Hematopoietic multipotent progenitor cell treated with erythropoietin and hydrocortisone succinate and interleukin-3 and kit ligand, for 8 days (in vitro differentiated cells): ENCODE measurements at places on chromosomes 16 and 17.

DNA sequence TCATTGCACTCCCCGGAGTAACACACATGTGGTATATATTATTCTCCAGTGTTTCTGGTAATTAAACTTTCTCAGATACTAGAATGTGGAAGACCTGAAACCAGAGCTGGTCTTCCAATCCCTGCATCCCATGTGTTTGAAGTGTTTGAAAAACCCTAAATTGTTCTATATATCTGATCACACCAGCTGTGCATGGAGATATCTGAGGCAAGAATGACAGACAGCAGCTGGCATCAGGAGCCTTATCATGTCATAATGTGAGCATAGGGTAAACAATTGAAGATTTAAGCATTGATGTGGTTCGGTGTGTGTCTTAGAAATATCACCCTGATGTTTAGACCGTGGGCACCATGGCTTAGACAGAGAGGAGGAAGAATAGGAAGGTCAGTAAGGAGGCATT is 251.0 kb downstream of the CDH11 start:
- no peak for DNase-seq

DNA sequence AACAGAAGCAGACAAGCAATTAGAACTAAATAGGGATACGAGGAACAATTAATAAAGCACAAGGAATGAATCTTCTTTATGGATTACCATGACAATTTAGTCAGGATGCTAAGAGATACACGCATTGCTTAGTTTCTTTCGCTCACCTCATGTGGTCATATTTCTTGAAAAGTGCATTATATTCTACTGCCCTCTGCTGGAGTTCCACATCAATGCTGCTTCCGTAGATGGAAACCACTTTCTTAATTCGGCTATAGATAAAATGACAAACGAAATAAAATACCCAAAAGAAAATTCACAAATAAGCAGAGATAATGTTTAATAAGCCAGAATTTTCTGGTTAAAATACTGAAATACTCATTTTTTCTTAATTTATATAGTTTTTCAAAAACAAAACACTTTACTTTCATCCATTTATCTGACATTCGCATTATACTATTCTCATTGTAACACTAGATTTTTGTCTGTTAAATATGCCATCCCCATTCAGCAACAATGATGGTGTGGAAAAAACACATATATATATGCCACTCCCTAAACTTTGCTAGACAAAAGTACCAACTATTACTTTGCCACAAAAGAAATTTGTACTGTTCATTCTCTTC is 22.0 kb upstream of the PHLPP2 start:
- DNase-seq: peak; percentile 77

DNA sequence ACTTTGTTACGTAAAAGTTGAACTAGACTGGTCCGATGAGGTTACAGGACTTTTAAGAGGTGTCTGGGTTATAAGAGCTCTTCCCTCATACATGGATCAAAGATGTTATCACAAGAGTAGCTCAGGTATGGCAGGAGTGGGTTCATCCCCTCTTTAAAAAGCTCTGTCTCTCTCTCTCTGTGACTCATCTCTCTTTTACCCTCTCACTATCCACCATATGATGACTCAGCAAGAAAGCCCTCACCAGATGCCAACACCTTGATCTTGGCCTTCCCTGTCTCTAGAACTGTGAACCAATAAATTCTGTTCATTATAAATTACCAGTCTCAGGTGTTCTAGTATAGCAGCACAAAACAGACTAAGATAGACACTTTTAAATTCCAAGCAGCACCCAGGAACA is 1.9 kb upstream of the CLEC19A start:
- DNase-seq: no peak

- peak; percentile 58 for DNase-seq
Observed at GRCh38 chr17:45948881-45949624, 50.0 kb upstream of the STH start.

GRCh38 chr16:72172105-72173034 is at the start of gene PMFBP1:
TSS of gene PMFBP1 (minus strand) at chr16:72172155. CDS start at chr16:72171208, 947 bp downstream.
- peak; percentile 28 for DNase-seq

GRCh38 chr16:19167710-19168370 is at the start of gene SYT17:
TSS of gene SYT17 (plus strand) at chr16:19168240. CDS start at chr16:19168647, 407 bp downstream.
- DNase-seq: peak; percentile 55

- DNase-seq: no peak
Observed at GRCh38 chr17:14746822-14747602, 446.1 kb downstream of the HS3ST3B1 start.

DNA sequence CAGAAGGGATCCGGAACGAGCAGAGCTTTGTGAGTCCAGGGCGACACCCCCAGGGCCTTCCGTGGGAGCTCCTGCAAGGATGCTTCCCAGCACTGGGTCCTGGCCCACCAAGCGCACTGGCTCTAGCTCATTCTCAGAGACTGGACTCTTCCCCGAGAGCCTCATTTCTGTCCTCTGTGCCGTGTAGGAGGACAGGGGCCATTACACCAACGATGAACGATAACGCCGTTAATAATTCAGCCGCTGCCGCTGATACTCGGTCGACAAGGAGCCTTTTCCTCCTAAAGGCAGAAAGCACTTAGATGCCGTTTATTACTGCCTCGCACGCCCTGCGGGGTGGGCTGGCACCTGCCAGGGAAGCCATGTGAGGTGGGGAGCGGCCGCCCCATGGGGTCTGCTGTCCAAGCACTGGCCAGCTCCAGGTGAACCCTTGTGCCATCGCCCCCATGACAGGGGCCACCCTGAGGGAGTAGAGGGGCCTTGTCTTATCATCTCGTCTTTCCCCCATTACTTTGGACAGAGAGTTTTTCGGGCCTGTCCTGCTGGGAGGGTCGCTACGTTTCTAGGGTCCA is 33.5 kb downstream of the TBC1D16 start:
- no peak for DNase-seq

DNA sequence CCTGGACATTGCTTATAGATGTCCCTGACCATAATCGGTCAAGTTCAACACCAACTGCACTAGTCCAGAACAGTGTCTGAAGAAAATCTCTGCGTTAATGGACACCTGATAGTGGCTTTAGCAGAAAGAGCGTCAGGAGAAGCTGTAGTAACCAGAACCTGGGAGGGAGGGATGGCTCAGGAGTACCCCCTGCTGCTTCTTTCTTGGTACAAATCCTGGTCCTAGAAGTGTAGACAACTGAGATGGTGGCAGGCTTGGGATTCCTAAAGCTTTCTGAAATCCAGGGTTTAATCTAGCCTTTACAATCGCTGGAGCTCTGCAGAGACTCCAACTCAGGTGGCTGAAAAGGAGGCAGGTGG is 5.4 kb downstream of the MAP3K14 start:
- no peak for DNase-seq

GRCh38 chr16:23869052-23869451 is 33.3 kb downstream of the PRKCB start:
- no peak for DNase-seq

DNA sequence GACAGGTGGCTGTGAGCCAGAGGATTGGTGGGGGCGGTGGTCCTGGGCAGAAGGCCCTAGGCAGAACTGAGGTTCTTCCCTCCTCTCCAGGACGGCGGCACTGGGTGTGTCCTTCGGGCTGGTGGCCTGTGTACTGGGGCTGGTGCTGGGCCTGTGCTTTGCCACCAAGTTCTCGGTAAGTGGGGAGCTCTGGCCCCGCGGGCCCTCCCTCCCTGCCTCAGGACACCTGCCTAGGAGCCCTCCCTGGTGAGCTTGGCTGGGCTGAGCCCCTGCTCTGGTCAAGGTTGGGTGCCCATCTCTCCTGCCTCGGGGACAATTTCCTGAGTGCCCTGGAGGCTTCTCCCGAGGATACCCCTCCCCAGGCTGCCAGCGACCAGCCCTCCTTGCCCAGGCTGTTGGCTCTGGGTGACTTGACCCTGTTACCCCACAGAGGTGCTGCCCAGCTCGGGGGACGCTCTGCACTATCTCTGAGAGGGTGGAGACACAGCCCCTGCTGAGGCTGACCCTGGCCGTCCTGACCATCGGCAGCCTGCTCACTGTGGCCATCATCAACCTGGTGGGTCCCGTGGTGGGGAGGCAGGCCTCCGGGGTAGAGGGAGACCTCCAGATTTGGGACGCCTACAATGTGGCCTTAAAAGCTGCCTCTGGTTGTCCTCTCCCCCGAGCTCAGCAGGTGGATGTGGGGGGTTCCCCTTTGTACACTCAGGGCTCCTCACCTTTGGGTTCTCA is 42.0 kb downstream of the ADCY7 start:
- DNase-seq: no peak

- DNase-seq: no peak
Observed at GRCh38 chr16:21161211-21161610, 2.7 kb downstream of the LDAF1 start.

- no peak for DNase-seq
Observed at GRCh38 chr16:84761448-84762368, 58.1 kb upstream of the CRISPLD2 start.

DNA sequence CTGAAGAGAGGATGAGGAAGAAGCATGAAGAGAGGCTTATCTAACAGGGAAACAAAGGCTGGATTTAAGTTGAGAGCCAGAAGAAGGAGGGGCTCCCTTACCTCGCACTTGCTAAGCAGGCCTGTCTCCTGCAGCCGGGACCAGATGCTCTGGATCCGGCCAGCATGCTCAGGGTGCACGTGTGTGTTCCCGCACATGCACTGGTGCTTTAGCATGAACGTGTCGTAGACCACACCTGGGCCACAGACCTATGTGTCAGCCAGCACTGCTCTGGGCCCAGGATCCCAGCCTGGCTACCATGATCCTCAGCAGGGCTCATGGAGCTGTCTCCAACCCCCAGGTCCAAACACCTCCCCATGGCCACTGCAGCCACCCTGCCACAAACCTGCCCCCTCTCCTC is 14.4 kb downstream of the G6PC3 start:
- no peak for DNase-seq

DNA sequence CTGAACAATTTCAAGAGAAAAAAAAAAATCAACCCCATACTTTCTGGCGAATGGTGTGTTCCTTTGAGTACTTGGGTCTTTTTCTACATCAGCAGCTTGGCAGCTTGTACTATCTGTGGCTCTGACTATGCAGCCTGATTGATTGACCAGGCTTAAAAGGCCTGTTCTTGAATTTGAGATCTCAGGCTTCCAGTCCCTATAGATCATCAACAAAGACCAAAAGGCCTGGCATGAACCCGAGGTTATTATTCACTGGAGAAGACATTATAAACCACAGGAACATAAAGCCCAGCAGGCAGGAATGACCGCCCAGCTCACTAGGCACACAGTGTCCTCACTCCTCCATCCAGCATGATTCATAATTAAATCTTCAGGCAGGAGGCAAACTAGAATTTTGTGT is 32.1 kb upstream of the CDH3 start:
- DNase-seq: no peak

DNA sequence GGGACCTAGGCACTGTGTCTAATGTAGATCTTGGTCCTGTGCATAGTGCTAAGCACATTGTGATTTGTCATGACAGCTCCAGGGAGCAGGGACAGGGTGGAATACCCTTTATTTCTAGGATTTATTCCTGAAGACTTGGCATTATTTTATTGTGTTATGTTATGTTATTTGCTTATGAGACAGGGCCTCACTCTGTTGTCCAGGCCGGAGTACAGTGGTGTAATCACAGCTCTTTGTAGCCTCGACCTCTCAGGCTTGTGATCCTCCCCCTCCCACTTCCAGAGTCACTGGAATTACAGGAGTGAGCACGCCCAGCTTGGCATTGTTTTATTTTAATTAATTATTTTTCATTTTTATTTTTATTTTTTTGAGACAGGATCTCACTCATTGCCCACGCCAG is 40.5 kb upstream of the USP7 start:
- DNase-seq: no peak

GRCh38 chr17:36089888-36090836 is at the start of gene CCL3:
TSS of gene CCL3 (minus strand) at chr17:36090143. CDS start at chr17:36090058, 85 bp downstream.
- no peak for DNase-seq

DNA sequence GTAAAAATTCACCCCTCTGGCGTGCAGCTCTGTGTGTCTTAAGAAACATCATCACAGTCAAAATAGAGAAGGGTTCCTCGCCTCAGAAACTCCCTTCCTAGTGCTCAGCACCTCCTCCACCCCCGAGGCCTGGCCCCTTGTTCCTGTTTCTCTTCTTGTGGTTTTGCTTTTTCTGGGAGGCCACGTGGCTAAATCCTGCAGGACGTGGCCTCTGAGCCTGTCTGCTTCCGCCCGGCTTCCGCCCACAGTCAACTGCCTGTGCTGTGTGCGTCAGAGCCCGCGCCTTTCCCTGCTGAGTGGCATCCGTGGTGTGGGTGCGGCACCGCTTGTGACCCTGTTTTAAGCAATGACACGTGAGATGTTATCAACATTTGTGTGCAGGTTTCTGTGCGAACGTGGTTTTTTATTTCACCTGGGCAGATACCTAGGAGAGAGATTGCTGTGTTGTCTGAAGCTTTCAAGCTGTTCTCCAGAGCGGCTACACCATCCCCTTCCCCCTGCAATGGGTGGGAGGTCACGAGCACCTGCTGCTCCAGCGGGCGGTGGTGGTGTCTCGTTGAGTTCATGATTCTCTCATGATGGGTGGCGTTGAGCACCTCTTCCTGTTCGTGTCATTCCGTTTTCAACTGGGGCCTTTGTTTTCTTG is 21.7 kb downstream of the ACSF3 start:
- DNase-seq: peak; percentile 67

DNA sequence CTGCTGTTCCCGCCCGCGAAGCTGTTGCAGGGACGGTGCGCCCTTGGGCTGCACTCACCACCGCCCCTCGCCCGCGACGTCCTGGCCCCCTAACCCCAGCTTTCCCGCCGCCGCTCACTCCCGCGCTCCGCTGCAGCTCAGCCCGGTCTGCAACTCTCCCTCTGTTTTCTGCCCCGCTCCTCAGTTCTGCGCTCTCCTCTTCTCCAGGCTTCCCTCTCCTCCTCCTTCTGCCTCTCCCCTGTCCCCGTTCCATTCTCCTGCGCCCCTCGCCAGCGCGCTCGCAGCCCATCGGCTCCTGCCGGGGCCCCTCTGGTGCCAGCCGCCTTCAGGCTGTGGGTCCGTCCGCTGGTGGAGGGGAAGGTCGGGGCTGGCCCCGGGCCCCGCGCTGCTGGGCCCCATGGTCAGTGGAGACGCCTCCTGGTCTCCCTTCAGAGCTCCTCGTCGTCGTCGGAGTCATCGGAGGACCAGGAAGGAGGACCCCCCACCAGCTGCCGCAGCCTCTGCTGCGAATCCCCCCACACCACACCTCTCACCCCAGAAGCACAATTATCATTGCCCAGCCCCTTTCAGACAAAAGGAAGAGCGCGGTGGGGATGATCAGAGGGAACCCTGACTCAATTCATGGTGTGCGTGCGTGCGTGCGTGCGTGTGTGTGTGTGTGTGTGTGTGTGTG is 223.2 kb upstream of the FOXF1 start:
- no peak for DNase-seq

- no peak for DNase-seq
Observed at GRCh38 chr16:85445064-85445778, 167.9 kb upstream of the GSE1 start.

GRCh38 chr16:78645657-78646056 is 546.2 kb downstream of the WWOX start:
- no peak for DNase-seq
